Stimulated activated CD4-positive, alpha-beta T cell treated with anti-CD3 and anti-CD28 coated beads, Interleukin-12 subunit alpha, Interleukin-12 subunit beta, amount 100 ng/mL, for 24 hours (primary cell): ENCODE measurements at places on chromosomes 2 and 18.

DNA sequence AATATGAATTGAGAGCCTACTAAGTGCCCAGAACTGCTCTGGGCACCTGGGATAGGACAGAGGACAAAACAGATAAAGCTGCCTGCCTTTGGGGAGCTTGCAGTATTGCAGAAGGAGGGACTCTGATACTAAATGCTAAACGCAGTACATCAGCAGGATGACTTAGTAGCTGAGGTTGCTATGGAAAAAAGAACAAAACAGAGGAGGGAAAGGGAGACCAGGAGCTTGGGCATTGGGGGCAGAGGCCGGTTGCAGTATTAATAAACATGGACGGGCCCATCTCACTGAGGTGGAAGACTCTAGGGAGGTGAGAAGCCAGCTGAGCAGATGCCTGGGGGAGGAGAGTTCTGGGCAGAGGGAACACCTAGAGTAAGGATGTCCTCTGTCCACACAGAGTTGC, 66.1 kb upstream of the SP3 start:
- DNase-seq, result no peak

GRCh38 chr2:224584111-224584784, 915 bp downstream of the CUL3 start:
- peak; percentile 7 for DNase-seq

DNA sequence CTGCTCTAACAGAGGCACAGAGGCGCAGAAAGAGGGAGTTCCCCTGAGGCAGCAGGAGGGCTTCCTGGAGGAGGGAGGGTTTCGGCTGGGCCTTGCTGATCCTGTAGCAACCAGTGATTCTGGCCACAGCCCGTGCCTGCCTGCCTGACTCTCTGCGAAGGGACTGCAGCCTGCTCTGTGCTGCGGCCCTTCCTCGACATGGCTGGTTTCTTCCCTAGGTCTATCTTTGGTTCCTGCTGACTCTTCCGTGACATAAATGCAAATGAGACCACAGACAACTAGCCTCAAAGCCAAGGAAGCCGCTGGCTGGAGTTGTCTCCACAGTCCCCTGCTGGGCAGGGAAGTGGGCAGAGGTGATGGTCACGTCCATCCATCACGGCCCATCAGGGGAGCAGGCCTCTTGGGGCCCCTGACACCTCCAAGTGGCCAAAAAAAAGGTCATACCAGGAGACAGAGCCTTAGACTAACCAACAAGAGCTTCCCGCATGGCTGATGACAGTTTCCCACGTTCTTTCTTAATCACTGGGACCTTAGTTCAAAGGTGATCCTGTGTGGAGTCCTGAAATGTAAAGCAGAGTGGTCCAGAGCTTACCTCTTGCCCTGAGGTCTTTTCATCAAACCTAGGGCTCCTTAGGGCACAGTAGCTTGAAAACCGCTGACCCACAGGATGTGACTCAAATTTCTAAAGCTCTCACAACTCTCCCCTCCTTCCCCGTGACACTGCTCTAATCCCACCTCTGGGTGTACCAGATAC, 55.3 kb downstream of the HS1BP3 start:
- DNase-seq, result no peak

GRCh38 chr2:135299165-135299564, 231.9 kb downstream of the ZRANB3 start:
- no peak for DNase-seq

DNA sequence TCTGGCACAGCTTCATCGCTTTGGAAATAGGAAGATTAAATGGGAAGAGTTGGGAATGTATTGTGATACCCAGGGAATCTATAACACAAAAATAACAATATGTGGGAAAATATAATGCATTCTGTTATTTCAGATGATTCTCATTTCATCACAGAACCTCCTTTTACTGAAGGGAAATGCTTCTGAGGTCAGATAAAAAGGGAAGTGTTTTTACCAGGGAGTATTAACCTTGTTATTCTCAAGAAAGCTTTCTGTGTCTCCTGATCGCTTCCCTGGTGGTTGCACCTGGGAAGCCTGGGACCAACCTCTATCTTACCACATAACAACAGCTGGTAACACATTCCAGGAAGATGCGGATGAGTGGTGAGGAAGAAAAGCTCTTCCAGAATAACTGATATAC, 47.2 kb downstream of the SCG2 start:
- DNase-seq, result no peak
